ENCODE measurements at places on chromosomes 5 and 9.

DNA sequence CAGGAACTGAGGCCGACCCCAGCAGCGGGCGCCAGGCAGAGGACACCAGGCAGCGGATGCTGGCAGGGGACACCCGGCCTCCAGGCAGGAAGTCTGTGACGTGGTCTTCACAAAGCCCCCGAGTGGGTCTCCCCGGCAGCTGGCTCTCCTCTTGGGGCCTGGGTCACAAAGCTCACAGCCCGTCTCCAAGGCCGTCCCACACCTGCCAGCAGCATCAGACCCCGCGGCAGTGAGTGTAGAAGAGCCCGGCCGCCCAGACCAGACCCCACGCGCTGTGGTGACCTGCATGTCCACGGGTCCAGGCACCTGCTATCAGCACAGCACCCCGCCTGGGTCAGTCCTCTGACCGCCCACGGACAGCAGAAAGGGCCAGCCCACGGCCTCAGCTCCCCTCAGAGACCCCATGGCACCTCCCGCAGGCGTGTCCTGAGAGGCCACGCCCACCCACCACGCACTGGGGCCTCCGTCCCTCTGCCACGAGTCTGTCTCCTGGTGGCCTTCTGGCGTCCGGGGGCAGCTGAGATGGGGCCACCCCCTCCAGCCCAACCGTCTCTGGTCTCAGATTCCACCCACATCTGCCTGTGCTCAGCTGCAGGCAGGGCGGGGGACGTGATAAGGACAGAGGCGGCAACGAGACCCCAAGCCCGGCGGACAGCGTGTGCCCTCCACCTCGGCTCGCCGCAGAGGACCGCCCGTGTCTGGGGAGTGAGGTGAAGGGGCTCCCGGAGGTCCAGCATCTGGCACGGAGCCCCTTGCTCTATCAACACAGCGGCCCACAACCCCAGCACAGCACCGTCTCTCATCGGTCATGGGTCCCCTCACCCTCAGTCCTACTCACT lies 34.2 kb downstream of the EXD3 start:
- DNase-seq, result no peak

DNA sequence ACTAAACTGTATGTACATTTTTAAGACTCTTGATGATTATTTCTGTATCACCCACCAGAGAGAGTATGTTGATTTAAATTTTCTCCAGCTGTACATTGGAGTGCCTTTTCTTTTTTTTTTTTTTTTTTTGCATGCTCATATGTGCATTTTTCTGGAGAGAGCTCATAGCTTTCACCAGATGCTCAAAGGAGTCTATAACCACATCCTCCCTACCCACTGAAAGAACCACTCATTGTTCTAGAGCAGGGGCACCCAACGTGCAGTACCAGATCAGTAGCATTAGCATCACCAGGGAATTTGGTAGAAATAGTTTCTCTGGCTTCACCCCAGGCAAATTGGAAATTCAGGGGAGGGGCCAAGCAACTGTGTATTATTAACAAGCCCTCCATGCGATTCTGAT lies 53.9 kb upstream of the TMEM171 start:
- DNase-seq, result no peak

GRCh38 chr5:125372694-125373631 lies 626.5 kb upstream of the ZNF608 start:
- no peak for DNase-seq

GRCh38 chr5:84272771-84273516 lies 111.7 kb downstream of the EDIL3 start:
- no peak for DNase-seq

DNA sequence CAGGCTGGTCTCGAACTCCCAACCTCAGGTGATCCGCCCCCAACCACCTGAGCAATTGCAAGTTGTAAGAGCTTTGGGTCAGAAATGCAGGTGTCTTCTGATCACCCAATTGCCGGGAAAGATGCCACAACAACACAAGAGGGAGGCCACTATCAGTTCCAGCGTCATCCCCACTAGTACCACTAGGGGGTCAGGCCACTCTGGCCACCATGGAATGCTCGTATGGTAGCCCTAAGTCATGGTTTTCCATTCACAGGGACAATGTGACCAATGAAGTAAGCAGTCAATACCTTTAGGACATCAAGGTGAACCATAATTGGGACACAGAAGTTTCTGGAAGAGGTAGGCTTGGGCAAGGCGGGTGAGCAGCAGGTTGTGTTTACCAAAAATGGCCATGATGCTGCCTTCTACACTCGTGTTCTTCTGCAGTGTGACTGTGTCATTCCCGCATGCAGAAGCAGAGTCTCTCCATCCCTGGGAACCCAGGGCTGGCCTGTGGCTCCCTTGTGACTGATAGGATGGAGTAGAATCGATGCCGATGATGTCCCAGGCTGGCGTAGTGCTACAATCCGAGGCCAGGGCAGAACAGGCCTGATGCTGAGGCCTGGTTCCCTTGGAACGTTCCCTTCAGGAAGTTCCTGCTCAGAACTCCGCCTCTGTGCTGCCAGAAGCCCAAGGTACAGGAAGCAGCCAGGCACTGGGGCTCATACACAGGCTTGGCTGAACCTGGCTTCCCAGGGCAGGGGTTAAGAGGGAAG lies 42.2 kb upstream of the ANKRD33B start:
- DNase-seq, result peak; percentile 22

DNA sequence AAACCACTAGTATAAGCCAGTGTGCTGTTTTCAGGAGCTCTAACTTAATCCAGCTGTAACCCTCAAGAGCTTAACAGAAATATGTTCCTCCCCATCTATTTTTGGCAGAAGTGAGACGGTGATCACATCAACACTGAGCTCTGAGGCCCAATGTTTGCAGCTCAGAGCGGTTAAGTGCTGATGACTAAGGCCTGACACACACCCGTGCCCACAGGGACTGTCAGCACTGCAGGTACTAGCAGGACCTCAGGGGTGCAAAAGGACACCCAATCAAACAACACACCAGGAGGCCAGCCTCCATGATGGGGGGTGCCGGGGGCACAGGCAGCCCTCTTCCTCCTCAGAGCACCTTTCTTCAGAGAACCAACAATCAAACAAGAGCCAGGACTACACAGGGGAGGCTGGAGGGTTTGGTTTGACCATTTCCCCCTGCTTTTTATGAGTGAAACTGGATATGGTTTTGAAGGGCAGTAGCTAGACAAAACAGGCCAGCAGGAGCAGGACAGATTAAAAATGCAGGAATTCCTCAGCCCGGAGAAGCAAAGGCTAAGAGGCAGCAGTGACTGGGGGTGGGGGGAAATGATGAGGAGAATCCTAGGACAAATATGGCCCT lies 61.3 kb downstream of the RAPGEF1 start:
- DNase-seq, result no peak

DNA sequence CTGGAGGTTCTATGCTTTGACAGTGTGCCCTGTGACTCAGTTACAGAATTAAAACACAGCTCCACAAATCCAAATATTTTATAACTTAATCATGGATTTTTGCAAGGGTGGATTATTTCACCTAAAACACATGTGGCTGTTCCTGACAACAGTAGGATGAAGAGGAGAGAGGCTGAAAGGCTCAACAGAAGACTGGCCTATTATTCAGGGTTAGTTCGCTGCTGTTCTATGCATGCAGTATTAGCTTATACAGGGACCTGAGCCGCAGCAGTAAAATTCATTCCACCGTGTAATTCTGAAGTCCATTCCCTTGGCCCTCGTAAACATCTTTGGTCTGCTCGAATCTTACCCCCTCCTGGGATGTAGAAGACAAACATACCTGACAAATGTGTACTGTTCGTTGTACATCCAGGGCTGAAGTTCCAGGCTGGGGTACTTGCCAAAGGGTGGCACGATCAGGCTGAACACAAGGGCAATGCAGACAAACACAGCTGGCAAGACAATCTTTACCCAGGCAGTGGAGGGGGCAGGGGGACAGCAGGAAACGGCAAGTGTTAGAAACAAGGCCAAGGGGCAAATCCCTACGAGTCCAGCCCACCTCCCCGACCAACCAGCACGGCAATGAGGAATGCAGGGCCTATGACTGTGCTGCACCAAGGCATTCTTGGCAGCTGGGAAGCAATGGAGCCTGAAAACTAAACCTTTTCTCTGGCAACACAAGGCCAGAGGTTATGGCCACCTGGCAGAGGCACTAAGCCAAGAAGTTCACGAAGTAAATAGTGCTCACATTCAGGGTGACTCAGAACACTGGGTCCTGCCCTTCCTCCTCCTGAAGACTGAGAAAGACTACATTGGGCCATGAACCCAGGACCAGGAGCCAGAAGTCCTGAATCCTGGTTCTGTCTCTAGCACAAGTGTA lies 46.8 kb downstream of the NIPSNAP3B start:
- peak; percentile 81 for DNase-seq

- no peak for DNase-seq
Observed at GRCh38 chr9:128160603-128160987, 530 bp downstream of the BBLN start.

DNA sequence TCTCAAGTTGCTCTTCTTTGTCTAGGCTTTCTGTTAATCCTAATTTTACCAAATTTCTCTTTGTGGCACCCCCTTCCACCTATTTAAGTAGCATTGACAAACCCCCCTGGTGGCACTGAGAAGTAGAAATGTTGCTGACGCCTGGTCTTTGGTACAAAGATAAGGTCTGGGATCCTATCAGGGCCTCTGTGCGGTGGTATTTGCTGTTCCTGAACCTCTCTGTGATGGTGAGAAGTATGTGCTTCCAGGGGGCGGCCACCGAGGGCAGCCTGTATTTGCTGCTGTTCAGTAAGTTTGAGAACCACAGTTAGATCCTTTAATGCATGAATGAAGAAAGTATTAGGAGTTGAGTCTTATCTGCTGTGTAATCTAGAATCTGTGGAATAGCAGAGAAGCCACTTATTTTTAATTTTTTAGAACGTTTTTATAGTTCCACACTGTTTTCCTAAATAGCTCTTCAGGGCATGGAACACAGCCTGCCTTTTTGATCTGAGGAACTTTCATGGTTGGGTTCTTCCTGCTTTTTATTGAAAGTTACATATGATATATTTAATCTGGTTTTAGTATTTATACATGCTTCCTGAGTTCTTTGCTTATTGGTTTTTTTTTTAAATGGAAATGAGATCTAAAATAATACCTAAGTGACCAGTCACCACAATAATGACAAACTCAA lies 124.2 kb downstream of the TRIO start:
- no peak for DNase-seq

- no peak for DNase-seq
Observed at GRCh38 chr5:110371725-110372041, 354.8 kb downstream of the TMEM232 start.

GRCh38 chr5:61020415-61020814 lies 75.4 kb downstream of the NDUFAF2 start:
- no peak for DNase-seq

GRCh38 chr5:133914434-133914833 lies 54.0 kb downstream of the C5orf15 start:
- DNase-seq, result no peak

DNA sequence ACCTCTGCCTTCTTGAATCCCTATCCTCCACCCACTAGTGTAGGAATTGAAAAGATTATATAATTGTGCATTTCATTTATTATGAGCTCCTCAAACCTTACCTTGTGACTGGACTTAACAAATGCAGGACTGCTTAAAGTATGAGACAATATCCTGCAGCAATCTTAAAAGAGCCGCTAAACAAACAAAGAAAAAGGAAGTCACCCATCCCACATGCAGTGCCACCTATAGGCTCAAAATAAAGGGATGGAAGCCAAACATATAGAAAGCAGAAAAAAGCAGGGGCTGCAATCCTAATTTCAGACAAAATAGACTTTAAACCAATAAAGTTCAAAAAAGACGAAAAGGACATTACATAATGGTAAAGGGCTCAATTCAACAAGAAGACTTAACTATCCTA lies 8.7 kb downstream of the PCAT7 start:
- peak; percentile 22 for DNase-seq

GRCh38 chr5:113390224-113390623 lies 44.6 kb downstream of the TSSK1B start:
- DNase-seq, result no peak

- peak; percentile 36 for DNase-seq
Observed at GRCh38 chr5:135364421-135365262, 34.4 kb downstream of the MACROH2A1 start.

- DNase-seq, result no peak
Observed at GRCh38 chr5:116009806-116010205, 22.5 kb upstream of the ARL14EPL start.

DNA sequence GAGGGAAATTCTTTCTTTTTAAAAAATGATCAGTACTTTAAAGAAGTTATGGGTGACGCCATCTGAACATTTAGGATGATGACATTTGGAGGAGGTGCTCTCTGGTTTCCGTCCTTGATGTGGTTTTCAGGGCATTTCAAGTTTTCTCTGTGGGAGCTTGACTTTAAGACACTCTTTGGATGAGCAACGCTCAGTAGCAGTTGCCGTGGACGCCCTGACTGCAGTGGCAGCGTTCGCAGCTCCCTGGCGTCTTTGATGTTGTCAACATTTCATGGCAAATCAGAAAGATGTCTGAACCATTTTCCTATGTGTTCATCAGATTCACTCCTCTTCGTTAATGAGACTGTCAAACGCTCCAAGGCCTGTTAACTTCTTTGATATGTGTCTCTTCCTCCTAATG lies 86.1 kb downstream of the ZNF354C start:
- DNase-seq, result no peak

GRCh38 chr9:113495526-113495925 lies 32.0 kb downstream of the RGS3 start:
- no peak for DNase-seq

DNA sequence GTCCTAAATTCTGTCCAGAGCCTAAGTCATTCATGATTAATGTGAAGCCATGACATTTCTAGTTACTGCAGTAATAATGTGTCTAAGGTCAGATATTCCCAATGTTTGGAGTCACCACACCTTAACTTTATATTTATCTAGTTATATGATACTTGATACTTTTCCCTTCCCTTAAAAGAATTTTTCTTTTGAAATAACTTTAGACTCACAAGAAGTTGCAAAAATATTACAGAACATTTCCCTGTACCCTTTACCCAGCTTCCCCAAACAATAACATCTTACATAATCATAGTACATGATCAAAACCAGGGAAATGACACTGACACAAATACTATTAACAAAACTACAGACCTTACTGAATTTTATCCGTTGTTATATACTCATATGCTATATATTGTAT lies 150.0 kb upstream of the GNA14 start:
- no peak for DNase-seq

DNA sequence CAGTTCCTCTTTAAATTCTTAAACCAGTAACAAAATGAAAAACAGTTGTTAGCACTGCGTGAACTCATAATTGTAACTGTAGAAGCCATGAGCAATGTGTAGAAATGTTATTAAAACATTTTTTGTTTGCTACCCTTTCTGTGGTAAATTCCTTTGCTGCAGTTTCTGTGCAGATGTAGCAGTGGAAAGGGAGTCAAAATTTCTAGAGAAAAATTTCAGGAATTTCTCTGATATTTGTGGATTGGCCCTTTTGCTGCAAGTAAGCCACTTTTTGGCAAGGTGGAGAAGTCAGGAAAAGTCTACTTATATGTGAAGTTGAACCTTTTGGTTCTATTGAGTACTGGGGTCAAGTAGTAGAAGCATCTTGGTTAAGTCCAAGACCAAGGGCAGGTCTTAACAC lies 10.1 kb downstream of the FBXL7 start:
- no peak for DNase-seq

DNA sequence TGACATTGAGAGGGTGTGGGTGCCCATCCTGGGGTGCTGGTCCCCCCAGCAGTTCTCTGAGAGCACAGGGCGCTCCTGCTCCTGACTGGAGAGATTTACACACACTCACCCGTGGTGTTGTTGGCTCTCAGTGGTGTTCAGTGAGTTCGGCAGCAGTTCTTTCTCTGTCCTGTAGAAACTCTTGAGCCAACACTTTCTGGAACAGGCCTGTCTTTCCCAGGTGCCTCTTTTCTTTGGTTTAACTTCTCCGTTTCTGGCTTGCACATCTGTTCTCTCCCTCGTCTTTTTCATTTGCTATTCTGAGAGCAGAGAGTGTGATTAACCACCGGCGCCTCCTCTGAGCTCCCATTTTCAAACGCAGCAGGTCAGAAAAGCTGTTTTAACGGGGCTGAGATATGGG lies 284.5 kb downstream of the IRX2 start:
- DNase-seq, result no peak

Data from HT-29 (cell line).